ENCODE measurements at places on chromosomes 4 and X.
A peak's percentile ranks its signal among the peaks of the same experiment; 100 is the strongest.

DNA sequence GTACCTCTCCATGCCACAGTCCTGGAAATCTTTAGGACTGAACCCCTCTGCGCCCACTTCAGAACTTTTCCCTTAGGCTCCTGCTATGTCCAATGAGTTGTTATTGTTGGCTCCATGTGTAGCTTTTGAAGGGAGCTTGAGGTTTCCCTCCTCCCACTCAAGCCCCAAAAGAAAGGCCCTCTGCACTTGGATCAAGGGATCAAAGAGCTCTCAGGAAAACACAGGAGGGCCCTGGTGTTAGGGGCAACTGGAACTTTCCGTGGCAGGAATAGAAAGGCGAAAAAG lies 135.0 kb downstream of the RASL11B start:
- DNase-seq: no peak

- DNase-seq: no peak
These were observed 7.7 kb downstream of the FAM3A start for GRCh38 chrX:154508384-154508745.

DNA sequence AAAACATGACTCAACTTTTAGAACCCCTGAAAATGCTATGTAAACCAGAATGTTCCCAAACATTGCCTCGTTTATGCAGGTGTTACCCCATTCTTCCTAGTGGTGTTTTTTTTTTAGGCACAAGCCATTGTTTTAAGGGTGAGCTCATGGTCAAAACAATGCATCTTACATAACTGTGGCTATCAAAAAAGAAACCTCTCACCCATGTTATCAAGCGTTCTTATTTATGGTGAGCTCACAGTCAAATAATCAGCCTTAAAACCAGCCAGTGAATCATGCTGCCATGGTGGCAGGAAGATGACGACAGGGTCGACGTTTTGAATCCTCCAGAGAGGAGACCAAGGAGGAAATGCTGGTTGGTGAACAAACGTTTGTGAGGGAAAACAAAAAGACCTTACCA lies 195.2 kb downstream of the KDR start:
- DNase-seq: no peak

GRCh38 chr4:87541956-87542709 lies 13.0 kb upstream of the SPARCL1 start:
- no peak for DNase-seq

DNA sequence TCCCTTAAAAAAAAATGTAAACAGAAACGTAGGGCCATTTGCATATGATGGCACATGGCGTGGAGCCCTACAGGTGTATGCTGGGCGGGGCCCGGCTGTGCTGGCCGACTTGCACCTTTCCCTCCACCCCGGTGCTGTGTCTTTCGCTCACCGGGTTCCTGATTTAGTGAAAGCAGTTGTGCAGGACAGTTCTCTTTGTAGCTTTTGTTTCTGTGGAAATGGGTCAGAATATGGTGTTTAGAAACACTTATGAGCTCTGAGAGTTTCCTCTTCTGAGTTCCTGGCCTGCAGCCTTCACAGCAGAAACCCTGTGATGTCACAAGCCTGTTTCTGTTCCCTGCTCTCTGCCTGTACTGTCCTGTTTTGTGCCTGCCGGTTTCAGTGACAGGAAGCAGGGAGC lies 22.5 kb upstream of the MSANTD1 start:
- DNase-seq: no peak

GRCh38 chr4:145481942-145482208 lies 222 bp downstream of the SMAD1 start:
- DNase-seq: no peak

DNA sequence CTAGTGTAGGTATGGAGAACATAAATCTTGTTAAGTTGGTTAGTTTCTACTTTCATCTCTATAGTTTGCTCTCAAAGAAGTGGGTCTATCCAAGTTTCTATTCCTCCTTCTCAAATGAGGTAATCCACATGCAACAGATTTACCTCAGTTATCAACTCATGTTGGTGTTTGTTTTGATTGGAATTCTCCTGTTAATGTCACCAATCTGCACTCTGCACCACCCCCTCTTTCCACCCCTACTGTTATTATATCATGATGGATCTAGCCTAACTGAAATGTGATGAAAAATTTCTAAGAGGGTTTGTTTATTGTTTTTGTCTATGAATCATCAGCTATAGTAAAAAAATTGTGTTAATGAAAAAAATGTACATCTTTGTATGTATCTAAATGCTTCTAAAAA lies 66.1 kb downstream of the AGTR2 start:
- DNase-seq: no peak

DNA sequence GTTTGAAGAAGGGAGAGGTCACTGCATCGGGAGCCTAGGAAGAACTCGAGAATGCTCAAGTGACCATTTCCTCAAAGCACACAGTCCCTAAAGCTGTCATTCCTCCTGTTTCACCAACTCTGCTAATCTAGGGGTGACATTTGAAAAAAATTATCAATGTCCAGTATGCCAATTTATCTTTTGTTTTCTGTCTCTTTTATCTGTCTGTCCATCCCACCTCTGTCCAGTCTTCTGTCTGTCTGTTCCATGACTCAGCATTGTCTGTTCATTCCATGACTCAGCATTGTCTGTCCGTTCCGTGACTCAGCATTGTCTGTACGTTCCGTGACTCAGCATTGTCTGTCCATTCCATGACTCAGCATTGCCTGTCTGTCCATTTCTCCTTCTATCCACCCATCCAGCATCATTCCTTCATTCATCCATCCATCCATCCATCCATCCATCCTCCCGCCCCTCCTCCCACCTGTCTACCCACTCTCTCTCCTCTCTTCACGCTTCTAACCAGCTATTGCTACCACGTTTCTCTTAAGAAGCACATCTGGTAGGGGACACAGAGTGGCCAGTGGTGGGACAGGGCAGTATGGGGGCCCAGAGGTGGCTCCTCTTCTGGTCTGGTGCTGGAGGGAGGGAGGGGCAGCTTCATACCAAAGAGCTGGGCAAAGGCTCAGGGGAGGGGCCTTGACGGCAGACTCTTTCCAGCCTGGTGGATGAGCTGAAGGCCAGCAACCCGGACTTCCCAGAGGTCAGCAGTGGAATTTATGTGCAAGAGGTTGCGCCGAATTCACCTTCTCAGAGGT lies 34.1 kb downstream of the HTRA3 start:
- DNase-seq: no peak

DNA sequence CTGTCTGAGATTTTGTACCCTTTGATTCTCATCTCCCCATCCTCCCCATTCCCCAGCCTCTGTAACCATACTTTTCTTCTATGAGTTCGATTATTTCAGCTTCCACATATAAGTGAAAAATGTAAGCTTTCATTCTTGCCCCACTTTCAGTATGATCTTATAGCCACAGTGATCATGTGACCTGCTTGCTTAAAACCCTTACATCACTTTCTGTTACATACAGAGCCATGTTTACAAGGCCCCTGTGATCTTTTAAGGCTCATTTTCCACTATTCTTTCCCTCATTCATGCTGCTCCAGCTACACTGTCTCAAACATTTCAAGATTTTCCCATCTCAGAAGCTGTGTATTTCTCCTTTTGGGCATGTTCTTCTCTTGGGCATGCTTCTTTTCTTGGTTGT lies 147.7 kb downstream of the DCK start:
- DNase-seq: peak; percentile 7

GRCh38 chrX:150975655-150976390 lies 7.3 kb upstream of the HMGB3 start:
- no peak for DNase-seq

GRCh38 chrX:134374910-134375309 lies 85.1 kb upstream of the HPRT1 start:
- no peak for DNase-seq

DNA sequence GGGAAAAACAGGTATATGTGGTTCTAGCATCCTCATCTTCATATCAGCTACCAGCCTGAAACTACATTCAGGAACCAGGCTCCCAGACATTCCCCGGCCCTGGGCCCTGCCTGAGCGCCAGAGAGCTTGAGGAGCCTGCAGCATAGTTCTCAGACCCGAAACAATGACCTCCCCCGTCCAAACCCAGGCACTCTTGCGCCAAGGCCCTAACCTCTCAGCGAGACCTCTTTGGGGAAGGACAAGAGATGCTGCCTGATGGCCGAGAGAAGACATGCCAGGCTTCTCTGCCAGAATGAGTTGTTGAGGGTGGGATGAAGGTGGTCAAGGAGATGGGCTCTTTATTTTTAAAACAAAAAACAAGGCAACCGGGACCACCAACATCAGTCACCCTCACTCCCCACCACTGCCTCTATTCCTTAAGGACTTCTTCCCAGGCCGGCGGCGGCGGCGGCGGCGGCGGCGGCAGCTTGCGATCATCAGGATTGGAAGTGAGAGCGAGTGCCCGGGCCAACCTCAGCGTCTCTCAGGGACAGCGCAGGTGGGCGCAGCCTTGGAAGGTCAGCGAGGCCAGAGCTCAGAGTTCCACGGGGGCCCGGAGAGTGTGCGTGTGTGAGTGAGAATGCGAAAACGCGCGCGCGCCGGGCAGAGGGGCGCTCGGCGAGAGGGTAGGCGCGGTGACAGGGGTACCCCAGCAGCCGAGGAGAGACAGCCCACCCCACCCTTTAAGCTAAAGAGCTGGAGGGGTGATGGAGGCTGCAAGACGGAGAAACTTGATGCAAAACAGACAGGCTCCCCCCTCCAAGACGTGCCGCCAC lies 601 bp downstream of the INPP4B start:
- no peak for DNase-seq

- no peak for DNase-seq
These were observed 1276.1 kb downstream of the FSTL5 start for GRCh38 chr4:160887668-160888067.

GRCh38 chr4:85783483-85783882 lies 308.5 kb downstream of the ARHGAP24 start:
- DNase-seq: no peak
